ENCODE measurements at places on chromosomes 7 and 10. TPM values are rescaled to one million over a fixed set of nuclear protein-coding genes. Genes with fewer than 3 reads are reported as not detected.
A peak's percentile ranks its signal among the peaks of the same experiment; 100 is the strongest.

PLXNA4 gene
- total RNA-seq = 0.48 TPM

SFTPA1 gene
- not detected for total RNA-seq

LIPN gene
- not detected for total RNA-seq

PLEKHS1 gene
- not detected for total RNA-seq

AOAH gene
- not detected for total RNA-seq

HMX2 gene
- not detected for total RNA-seq

ZNF503 gene
- not detected for total RNA-seq

ZNF487 gene
- 11.5 TPM for total RNA-seq

XRCC2 gene
- total RNA-seq = 7.7 TPM

- H3K4me1 ChIP-seq = peaks cover 19% of the 10 kb centered on the region
- no peak overlapping the region for H3K4me3 ChIP-seq
- DNase-seq = no peak
- H3K27me3 ChIP-seq = no peaks in the 10 kb centered on the region
- peaks cover 8% of the 10 kb centered on the region for H3K36me3 ChIP-seq
These were observed 2.3 kb upstream of the FSCN3 start for GRCh38 chr7:127591189-127591588.

DNA sequence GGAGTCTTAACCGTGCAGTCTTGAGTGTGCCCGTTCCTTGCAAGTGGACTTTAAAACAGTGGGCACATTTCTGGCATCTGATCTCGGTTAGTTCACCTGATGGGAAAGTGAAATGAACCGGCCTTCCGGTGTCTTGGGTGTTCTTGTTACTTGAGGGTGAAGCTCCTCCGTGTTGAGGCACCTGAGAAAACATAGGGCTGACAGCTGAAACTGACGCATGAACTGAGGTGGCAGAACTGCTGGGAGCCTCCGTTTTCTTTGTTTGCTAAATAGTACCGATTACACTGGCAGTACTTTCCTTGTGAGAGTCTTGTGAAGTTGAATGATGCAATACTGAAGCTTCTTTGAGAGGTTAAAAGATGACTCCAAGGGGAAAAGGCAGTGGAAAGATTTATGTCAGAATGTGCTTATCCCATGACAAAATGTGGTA is 62.8 kb upstream of the SAMD8 start:
- H3K27me3 ChIP-seq = no peaks in the 10 kb centered on the region
- H3K27ac ChIP-seq = no peak overlapping the region
- H3K36me3 ChIP-seq = no peaks in the 10 kb centered on the region

DNA sequence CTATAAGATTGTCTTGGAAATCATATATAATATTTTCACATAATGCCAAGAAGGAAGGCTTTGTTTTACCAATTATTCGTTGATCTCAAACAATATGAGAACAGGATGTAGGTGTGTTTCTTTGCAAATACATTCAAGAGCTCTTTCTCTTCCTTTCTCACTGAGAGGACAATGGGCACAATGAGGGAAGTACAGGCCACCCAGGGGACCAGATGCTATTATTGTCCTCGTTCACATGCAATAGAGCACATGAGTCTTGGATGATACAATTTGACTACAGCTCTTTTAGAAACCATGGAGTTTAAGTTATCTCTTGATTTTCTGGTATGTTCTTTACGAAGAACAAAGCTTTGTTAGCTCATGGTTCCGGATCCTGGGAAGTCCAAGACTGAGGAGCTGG is 323.7 kb upstream of the KLF6 start:
- DNase-seq = peak; percentile 70
- H3K4me1 ChIP-seq = peaks cover 19% of the 10 kb centered on the region
- peaks cover 8% of the 10 kb centered on the region for H3K27me3 ChIP-seq
- no peaks in the 10 kb centered on the region for H3K36me3 ChIP-seq
- H3K4me3 ChIP-seq = no peak overlapping the region
- no peak overlapping the region for H3K27ac ChIP-seq

GRCh38 chr10:118950190-118950680 is 79.3 kb upstream of the NANOS1 start:
- DNase-seq = no peak
- no peak overlapping the region for H3K27ac ChIP-seq
- H3K4me1 ChIP-seq = no peaks in the 10 kb centered on the region
- no peaks in the 10 kb centered on the region for H3K36me3 ChIP-seq

DNA sequence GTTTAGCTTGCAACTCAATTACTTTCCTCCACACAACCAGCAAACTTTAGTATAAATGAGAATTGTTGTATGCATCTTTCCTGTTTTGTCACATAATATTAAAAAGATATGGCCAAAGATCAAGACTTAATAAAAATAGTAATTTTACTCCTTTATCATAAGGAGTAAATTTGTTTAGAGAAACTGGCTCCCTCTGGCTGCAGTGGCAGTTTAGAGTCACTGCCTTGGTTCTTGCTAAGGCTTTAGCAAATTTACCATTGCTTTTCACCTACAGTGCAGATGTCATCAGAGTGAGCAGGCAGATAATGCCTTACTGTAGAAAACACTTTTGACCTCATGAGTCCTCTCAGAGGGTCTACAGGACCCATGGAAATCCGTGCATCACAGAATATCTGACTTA is 2.6 kb downstream of the PRPF18 start:
- no peak for DNase-seq
- no peak overlapping the region for H3K27ac ChIP-seq
- H3K36me3 ChIP-seq = peaks cover 2% of the 10 kb centered on the region
- peaks cover 26% of the 10 kb centered on the region for H3K4me1 ChIP-seq
- no peak overlapping the region for H3K4me3 ChIP-seq
- H3K27me3 ChIP-seq = no peaks in the 10 kb centered on the region

- no peak overlapping the region for H3K4me3 ChIP-seq
- H3K36me3 ChIP-seq = no peaks in the 10 kb centered on the region
- H3K27me3 ChIP-seq = no peaks in the 10 kb centered on the region
- DNase-seq = no peak
These were observed 132.6 kb downstream of the AKR1D1 start for GRCh38 chr7:138208864-138209263.

DNA sequence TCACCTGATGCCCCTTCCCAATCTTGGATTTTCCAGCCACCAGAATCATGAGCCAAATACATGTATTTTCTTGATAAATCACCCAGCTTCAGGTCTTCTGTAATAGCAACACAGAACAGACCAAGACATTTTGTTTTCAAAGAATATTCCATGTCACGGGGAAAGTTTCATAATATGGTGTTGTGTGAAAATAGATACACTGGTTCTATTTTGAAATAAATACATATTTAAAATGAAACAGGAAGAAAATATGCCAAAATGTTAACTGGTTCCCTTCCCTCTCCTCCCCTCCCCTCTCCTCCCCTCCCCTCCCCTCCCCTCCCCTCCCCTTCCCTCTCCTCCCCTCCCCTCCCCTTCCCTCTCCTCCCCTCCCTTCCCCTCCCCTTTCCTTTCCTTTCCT is 30.3 kb upstream of the CAMK1D start:
- no peaks in the 10 kb centered on the region for H3K4me1 ChIP-seq
- H3K27ac ChIP-seq = no peak overlapping the region
- H3K36me3 ChIP-seq = no peaks in the 10 kb centered on the region
- no peak overlapping the region for H3K4me3 ChIP-seq
- no peak for DNase-seq

GRCh38 chr7:133572087-133572486 is 319.2 kb downstream of the EXOC4 start:
- no peak overlapping the region for H3K4me3 ChIP-seq
- no peaks in the 10 kb centered on the region for H3K4me1 ChIP-seq
- no peaks in the 10 kb centered on the region for H3K27me3 ChIP-seq
- H3K36me3 ChIP-seq = no peaks in the 10 kb centered on the region
- no peak overlapping the region for H3K27ac ChIP-seq

GRCh38 chr7:68401313-68401712 is 1197.0 kb upstream of the AUTS2 start:
- H3K4me1 ChIP-seq = no peaks in the 10 kb centered on the region
- H3K4me3 ChIP-seq = no peak overlapping the region
- no peak overlapping the region for H3K27ac ChIP-seq
- no peaks in the 10 kb centered on the region for H3K27me3 ChIP-seq
- no peak for DNase-seq

DNA sequence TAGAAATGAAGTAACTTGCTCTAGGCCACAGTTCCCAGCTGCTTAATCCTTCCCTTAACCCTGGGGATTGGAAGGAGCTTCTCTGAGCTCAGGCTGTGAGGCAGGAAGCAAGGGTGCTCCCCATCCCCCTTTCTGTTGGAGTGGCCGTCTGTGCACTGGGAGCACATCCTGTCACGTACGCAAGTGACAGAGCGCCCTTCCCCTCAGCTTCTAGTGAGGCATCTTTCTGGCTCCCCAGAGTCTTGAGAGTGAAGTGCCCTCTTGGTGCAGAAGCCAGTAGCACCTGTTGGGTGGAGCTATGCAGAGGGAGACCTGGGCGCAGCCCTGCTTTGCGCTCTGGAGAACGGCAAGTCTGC is 47.8 kb downstream of the SHH start:
- DNase-seq = no peak
- H3K4me3 ChIP-seq = no peak overlapping the region
- no peaks in the 10 kb centered on the region for H3K4me1 ChIP-seq
- H3K27ac ChIP-seq = no peak overlapping the region
- H3K36me3 ChIP-seq = peaks cover 15% of the 10 kb centered on the region

- H3K4me3 ChIP-seq = no peak overlapping the region
- DNase-seq = no peak
- H3K27ac ChIP-seq = no peak overlapping the region
- no peaks in the 10 kb centered on the region for H3K4me1 ChIP-seq
These were observed 391.9 kb upstream of the LRGUK start for GRCh38 chr7:133735222-133735621.

DNA sequence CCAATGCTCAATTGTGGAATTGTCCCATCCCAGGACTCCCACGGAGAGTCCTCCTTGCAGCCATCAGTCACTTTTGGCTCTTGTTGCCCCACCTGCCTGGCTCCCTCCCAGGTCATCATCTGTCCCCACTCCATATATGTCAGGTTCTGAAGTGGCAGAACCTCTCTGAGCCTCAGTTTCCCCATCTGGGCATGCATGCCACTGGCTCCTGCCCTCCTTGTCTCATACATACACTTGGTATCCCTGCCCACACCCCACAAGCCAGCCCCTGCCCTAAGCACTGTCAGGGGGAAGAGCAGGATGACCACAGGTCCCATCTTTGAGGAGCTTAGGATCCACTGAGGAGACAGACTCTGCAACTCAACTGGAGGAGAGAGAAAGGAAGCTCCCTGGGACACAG is 156.9 kb downstream of the GRID1 start:
- H3K27ac ChIP-seq = no peak overlapping the region
- no peaks in the 10 kb centered on the region for H3K27me3 ChIP-seq
- no peak for DNase-seq
- H3K4me1 ChIP-seq = no peaks in the 10 kb centered on the region
- no peaks in the 10 kb centered on the region for H3K36me3 ChIP-seq

- no peak overlapping the region for H3K27ac ChIP-seq
- H3K36me3 ChIP-seq = no peaks in the 10 kb centered on the region
- no peaks in the 10 kb centered on the region for H3K27me3 ChIP-seq
- H3K4me1 ChIP-seq = peaks cover 31% of the 10 kb centered on the region
- DNase-seq = no peak
These were observed 4.1 kb upstream of the PLAU start for GRCh38 chr10:73906524-73907447.

DNA sequence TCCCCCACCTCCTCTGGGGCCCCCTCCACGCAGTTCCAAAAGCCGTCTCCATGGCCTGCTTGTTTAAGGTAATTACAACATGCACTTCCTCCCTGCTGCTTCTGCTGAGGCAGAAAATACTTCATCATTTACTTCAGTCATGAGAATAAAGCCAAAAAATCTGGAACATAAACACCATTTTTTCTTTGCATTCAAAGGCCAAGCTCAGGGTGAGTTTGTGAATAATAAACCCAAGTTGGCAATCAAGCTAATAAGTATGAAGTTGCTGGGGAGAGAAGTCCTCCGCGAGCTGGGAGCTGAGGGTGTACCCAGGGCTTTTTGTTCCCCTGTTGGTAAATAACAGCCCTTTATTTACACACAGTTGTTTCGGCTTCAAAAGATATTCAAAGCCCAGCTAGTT is 70.5 kb downstream of the FAM204A start:
- H3K27me3 ChIP-seq = no peaks in the 10 kb centered on the region
- no peak overlapping the region for H3K27ac ChIP-seq
- no peaks in the 10 kb centered on the region for H3K36me3 ChIP-seq
- DNase-seq = no peak
- H3K4me3 ChIP-seq = no peak overlapping the region

DNA sequence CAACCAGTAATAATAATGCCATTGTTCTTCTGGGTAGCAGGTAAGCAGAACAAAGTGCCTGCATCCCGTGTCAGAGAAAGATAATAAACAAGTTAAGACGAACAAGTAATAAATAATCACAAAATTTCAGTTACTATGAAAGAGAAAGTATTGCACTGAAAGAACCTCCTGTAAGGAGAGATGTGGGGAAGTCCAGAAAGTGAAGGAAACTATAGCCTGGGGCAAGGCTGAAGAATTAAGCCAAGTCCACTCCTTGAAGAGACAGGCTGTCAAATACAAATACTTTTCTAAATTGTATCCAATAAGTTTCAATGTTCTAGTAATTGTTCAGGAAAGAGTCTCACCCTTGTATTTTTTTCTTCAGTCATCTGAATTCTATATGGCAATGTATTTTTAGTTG is 611.4 kb downstream of the MAGI2 start:
- H3K27me3 ChIP-seq = no peaks in the 10 kb centered on the region
- H3K27ac ChIP-seq = no peak overlapping the region
- no peak overlapping the region for H3K4me3 ChIP-seq
- H3K36me3 ChIP-seq = no peaks in the 10 kb centered on the region
- H3K4me1 ChIP-seq = no peaks in the 10 kb centered on the region

DNA sequence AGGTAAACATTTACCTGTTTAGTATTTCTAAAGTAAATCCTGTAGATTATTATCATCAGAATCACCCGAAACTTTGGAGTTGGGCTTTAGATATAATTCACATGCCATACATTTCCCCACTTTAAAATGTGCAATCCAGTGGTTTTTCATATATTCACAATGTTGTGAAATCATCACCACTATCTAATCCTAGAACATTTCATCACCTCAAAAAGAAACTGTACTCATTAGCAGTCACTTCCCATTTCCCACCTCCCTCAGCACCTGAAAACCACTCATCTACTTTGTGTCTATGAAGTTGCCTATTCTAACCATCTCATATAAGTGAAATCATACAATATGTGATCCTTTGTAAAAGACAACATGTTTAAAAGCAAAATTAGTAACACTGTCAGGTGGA is 182.6 kb downstream of the FZD1 start:
- no peaks in the 10 kb centered on the region for H3K27me3 ChIP-seq
- no peak overlapping the region for H3K27ac ChIP-seq

- H3K4me3 ChIP-seq = no peak overlapping the region
- no peak overlapping the region for H3K27ac ChIP-seq
- no peaks in the 10 kb centered on the region for H3K27me3 ChIP-seq
- no peaks in the 10 kb centered on the region for H3K4me1 ChIP-seq
- H3K36me3 ChIP-seq = no peaks in the 10 kb centered on the region
- DNase-seq = no peak
These were observed 204.7 kb downstream of the NXPH1 start for GRCh38 chr7:8638076-8638475.

- no peaks in the 10 kb centered on the region for H3K27me3 ChIP-seq
- no peaks in the 10 kb centered on the region for H3K4me1 ChIP-seq
- H3K27ac ChIP-seq = no peak overlapping the region
- no peak overlapping the region for H3K4me3 ChIP-seq
- H3K36me3 ChIP-seq = no peaks in the 10 kb centered on the region
These were observed 153.5 kb downstream of the PIP4K2A start for GRCh38 chr10:22560913-22561239.

Data from Karpas-422 (cell line).